ENCODE measurements at places on chromosomes 4 and X.

DNA sequence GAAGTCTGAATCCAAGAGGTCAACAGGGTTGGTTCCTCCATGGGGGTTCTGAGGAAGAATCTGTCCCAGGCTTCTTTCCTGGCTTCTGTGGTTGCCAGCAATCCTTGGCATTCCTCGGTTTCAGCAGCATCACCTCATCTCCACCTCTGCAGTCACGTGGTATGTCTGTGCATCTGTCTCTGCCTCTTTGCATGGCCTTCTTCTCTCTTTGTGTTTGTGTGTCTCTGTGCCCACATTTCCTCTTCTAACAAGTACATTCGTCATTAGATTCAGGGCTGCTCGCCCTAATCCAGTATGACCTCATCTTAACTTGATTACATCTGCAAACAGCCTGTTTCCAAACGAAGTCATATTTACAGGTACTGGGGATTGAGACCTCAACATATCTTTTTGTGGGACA is 114.0 kb downstream of the BCOR start:
- no peak for DNase-seq

DNA sequence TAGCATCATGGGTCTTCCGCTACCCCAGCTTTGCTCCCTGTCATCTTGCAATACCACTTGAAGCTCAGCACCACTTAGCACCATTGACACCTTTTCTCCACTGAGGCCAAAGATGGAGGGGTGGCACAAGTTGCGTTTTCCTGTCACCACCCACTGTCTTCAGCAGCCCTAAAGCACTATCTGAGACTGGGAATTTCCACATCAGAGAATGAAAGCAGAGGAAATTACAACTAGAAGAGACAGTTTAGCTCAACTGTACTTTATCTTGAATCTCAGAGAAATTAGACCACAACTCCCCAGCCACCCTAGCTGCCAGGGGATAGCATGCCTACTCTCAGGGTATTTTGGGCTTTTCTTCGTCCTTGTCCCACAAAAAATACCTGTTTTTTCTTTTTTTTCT is 111.0 kb downstream of the DDIT4L start:
- DNase-seq = no peak

DNA sequence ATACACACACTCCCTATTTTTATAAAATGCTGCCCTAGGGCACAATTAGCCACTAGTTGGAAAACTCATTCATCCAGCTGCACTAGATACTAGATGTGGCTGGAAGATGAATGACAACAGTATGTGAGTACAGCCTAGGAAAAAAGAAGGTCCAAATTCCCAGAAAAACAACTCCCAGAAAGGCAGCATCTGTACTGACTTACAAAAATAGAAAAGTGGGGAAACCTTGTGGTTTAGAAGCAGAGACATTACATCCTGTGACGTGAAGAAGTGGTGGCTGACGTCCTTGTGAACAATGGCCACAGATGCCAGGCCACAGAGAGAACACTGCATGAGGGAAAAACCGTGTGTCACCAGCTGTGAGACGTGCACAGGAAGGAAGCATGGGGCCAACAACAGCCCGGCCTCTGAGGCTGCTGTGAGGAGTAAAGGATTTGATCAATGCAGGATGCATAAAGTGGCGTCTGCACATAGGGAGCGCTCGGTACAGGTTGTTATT is 81.2 kb downstream of the SPRY1 start:
- no peak for DNase-seq

DNA sequence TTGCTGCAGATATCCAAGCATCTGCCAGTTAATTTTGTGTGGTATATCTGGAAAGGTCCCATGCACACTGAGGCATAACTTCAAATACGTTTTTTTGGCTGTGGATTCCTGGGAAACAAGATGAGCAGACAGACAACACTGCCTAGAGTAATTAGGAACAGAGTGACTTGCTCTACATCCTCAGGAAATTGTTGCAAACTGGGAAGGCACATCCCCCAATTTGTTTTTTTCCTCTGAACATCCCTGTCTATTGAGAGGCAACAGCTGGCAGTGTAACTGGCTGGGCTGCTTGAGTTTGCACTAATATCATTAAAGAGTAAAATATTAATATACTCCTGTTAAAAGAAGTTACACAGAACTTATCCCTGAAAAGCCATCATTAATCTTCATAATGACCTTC is 207.7 kb upstream of the SLIT2 start:
- DNase-seq = no peak

DNA sequence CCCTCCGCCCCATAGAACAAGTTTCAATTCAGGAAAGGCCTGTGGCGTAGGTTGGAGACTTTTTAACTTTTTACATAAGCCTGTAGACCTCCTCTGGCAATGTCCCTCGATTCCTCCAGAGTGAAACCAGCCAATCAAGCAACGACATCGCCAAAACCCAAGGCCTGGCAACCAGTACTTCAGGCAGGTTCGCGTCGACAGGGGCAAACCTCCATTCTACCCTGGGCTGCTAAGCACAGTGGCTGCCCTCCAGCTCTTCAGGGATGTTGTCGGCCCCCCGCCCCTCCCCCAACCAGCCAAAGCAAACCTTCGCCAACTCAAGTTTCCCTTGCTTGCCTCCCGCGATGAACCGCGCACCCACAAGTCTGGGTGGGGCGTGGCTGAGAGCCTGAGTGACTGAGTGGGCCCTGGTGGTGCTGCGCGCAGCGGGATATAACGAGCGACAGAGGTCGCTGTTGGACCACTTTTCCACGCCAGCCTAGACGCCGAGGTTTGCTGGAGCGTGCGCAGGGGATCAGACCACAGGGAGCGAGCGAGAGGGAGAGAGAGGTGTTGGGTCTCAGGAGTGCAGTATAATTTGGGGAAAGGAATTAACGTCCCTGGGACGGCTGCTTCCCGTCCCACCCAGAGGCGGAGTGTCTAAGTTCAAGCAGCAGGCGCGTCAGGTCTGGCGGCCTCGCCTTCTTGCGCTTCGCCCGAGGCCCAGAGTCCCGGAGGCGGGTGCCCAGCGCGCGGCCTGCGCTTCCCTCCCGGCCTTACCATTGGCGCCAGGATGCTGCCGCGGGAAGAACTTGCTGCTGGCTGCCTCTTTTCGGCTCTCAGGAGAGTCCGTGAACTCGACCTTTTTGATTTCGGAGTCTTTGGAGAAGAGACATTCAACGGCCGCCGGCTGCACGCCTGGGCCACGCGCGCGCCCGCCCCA is 9.0 kb upstream of the PITX2 start:
- DNase-seq = peak; percentile 8

GRCh38 chrX:19883878-19884277 is 3.5 kb downstream of the SH3KBP1 start:
- no peak for DNase-seq

DNA sequence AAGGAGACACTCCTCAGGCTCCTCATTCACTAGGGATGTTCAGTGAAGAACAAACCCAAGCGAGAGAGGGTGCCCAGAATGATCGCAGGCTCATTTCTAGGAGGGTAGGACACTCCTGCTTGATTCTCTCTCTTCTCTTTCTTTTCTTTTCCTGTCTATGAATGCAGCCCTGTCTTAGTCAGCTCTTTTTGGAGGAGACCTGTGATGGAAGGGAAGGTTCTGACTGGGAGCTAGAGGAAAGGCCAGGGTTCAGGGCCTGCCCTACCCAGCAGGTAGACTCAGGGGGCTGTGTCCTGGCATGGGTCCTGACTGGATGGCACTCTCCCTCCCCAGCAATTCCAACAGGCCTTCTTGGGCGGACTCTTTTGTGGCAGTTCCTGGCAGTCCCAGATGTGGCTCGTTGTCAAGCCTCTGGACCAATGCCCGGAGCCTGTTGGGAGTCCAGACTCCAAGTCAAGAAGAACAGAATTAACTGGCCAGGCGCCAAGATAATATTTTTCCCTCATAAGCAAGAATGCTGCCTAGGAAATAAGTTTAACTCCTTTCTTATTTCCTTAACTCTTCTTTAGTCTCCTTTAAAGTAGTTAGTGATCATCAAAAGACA is 139.4 kb upstream of the SCML1 start:
- DNase-seq = no peak

DNA sequence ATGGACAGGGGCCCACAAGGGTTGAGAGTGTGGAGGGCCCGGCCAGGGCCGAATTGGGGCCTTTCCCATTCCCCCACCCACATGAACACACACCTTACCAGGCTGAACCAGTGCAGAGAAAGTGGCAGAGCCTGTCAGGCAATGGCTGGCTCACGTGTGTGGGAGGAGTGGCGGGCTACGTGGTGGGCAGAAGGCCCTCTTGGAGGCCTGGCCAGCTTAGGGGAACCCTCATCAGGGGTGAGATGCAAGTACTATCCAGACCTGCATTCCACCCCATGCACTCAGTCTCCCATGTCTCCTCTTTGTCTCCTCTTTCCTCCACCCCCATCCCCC is 965 bp downstream of the TCEAL4 start:
- no peak for DNase-seq

- DNase-seq = peak; percentile 77
These were observed at the start of gene SYNPO2 for GRCh38 chr4:118888666-118889311. TSS of gene SYNPO2 (plus strand) at chr4:118888854. CDS start at chr4:118889037, 183 bp downstream.
